RPMI8226 (cell line): ENCODE measurements at places on chromosomes 2 and 18.

DNA sequence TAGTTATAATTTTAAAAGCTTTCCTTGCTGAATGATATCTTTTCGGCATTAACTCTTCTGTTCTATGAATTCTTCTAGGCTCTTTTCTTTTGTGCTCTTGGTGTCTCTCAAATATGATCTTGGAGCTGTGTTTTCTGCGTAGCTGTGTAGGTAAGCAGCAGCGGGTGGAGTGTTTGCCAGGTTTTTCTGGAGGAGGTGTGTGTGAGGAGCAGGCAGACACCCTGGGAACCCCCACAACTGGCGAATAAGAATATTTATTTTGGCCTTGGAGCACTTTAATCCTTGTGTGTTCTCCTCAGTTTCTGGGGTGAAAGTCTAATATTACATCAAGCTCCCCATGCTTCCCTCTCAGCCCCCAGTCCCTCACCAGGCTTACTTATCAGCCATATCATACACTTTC is 232.0 kb upstream of the FANCL start:
- DNase-seq = no peak

GRCh38 chr2:60379684-60380083 is 173.8 kb downstream of the BCL11A start:
- DNase-seq = no peak

- no peak for DNase-seq
Measured at GRCh38 chr18:46917803-46918600, 600 bp downstream of the KATNAL2 start.

DNA sequence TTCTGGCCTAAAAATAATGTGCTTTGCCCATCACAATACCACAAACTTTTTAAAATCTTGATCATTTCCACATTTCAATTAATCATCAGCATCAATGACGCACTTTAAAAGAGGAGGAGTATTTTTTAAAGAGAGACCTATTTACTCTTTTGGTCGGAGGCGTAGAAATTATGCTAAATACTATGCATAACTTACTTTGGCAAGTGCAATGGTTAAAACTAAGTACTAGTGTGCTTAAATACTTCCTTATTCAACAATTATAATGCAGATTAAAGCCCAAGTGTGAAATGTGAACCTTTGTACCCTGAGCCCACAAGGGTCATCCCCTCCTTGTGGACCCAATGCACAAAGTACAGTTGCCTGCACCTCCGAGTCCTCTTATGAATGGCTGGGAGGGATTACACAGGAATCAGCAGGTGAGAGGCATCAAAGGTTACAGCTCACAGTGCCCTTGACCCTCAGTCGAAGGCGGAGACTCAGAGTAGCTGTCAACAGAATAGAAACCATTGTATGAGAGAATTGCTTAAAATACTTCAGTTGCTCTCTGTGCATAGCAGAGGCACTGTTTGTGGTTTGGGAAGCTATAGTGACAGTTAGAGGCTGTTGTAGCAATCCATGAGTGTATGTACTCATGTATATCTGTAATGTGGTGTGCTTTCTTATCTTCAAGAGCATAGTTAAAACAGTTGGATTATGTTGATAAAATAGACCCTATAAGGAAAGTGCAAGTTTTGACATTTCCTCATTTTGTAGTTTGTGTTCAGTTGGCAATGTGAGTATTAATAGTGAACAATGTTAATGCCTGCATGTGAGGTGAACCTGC is 151.7 kb upstream of the ITGA4 start:
- DNase-seq = peak; percentile 90

- no peak for DNase-seq
Measured at GRCh38 chr2:23241121-23241520, 143.9 kb upstream of the KLHL29 start.

DNA sequence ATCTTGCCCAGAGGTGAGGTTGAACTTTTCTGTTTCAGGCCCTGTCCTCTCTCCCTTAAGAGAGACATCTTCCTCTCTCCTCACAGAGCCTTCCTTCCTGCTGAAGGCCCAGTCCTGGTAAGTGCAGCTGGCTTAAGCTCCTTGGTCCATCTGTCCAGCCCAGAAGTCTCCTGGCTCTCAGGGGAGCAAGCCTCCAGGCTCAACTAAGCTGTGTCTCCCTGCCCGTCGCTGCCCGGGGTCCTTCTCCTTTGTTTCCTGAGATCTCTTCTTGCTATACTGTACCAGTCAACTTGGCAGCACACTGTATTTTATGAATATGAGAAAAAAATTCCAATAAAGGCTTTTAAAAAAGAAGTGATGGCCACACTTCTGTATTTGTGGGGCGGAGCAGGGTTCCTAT is 77.4 kb downstream of the KCNF1 start:
- DNase-seq = no peak

DNA sequence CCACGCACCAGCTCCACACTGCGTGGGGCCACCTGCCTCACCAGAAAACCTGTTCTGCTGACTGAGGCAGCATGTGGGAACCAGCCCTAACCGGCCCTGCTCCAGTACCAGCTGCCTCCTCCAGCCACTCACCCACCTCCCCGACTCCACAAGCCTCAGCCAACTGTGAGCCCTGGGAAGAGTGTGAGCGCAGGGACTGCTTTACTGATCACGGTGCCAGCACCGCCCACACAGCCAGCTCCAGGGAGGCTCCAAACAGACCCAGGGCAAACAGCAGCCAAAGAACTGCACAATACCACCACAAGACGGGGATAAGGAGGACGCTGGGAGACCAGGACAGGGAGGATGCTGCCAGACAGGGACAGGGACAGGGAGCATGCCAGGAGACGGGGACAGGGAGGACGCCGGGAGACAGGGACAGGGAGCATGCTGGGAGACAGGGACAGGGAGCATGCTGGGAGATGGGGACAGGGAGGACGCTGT is 28.4 kb downstream of the EIPR1 start:
- DNase-seq = no peak

DNA sequence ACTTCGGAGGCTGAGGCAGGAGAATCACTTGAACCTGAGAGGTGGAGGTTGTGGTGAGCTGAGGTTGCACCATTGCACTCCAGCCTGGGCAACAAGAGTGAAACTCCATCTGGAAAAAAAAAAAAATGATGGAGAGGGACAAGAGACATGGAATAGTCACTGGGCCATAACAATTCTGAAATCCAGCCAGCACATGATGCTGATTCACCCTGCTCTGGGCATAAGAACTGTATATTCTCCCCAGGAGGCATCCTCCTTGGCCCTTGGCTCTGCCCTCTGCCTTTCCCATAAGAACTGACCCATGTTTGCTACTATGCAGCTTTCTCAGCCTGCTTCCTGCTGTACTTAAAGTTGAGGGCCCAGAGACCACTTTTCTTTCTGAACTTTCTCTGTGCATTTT is 297.7 kb downstream of the GBX2 start:
- no peak for DNase-seq

GRCh38 chr2:64924170-64924934 is 64.8 kb upstream of the SLC1A4 start:
- DNase-seq = no peak

GRCh38 chr2:33958591-33958990 is 359.5 kb upstream of the FAM98A start:
- no peak for DNase-seq

GRCh38 chr2:226405465-226405864 is 394.2 kb downstream of the IRS1 start:
- no peak for DNase-seq

- DNase-seq = no peak
Measured at GRCh38 chr18:8938817-8939216, 163.7 kb upstream of the NDUFV2 start.

DNA sequence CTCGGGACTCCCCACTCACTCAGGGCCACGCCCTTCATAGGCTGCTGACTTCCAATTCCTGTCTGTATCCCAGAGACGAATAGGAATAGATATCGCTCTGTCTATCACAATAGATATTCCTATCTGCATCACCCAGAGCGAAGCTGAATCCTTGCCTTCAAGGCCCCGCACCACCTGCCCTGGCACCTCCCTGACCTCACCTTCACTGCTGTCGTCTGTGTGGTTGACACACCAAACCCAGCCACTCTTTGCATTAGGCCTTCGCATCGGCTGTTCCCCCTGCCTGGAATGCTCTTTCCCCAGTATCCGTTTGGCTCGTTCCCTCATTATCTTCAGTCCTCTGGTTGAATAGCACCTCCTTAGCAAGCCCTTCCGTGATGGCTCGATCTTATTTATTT is 43.5 kb downstream of the ATOH8 start:
- DNase-seq = no peak

- peak; percentile 45 for DNase-seq
Measured at GRCh38 chr18:58953627-58954026, 89.0 kb downstream of the ZNF532 start.

GRCh38 chr2:61096438-61096837 is 30.8 kb downstream of the SANBR start:
- DNase-seq = no peak

- DNase-seq = no peak
Measured at GRCh38 chr2:202542142-202542541, 92.6 kb upstream of the FAM117B start.

DNA sequence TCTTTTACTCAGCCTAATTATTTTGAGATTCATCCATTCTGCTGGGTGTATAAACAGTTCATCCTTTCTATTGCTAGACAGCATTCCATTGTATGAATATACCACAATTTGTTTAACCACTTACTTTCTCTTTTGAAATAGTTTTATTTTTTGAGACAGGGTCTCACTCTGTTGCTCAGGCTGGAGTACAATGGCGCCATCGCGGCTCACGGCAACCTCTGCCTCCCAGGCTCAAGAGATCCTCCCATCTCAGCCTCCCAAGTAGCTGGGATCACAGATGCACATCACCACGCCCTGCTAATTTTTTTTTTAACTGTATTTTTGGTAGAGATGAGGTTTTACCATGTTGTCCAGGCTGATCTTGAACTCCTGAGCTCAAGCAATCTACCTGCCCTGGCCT is 54.5 kb downstream of the USP37 start:
- DNase-seq = no peak

DNA sequence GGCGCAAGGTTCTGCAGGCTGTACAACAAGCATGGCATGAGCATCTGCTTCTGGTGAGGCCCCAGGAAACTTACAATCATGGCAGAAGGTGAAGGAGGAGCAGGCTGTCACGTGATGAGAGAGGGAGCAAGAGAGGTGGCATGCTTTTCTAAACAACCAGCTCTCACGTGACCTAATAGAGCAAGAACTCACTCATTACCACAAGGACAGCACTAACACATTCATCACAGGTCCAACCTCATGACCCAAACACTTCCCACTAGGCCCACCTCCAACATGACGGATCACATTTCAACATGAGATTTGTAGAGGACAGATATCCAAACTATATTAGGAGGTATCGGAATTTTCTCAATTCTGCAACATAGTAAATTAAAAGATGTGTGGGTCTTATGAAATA is 108.8 kb upstream of the DLX2 start:
- DNase-seq = no peak

- DNase-seq = peak; percentile 5
Measured at GRCh38 chr2:233100192-233100998, 40.3 kb downstream of the INPP5D start.

DNA sequence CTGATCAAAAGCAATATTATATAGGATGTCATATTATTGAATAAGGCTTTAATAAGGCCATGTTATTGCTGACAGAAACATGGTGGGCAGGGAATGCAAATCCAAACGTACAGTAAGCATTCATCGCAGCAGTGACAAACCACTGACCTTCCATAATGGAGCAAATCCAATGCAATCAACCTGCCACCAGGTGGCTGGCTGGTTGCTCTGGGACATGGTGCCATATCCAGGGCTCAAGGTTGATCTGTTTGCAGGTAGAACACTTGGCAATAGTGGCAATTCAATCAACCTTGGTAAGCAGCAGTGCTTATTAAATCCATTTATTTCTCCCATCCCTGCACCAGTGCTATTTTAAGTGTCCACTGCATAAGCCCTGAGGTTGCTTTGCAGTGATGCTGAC is 75.4 kb downstream of the CERKL start:
- no peak for DNase-seq
